ENCODE measurements at places on chromosomes 6 and 20.

- no peak for DNase-seq
Observed at GRCh38 chr6:136591617-136592016, 41.4 kb upstream of the MAP7 start.

DNA sequence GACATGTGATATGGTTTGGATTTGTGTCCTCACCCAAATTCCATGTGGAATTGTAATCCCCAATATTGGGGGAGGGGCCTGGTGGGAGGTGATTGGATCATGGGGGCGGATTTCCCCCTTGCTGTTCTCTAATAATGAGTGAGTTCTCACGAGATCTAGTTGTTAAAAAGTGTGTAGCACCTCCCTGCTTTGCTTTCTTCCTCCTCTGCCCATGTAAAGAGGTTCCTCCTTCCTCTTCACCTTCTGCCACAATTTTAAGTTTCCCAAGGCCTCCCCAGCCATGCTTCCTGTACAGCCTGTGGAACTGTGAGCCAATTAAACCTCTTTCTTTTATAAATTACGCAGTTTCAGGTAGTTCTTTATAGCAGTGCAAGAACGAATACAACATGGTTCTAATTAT, 2.1 kb upstream of the ZNF451 start:
- no peak for DNase-seq

- DNase-seq = peak; percentile 6
Observed at GRCh38 chr6:4774715-4775493, 1.3 kb upstream of the CDYL start.

DNA sequence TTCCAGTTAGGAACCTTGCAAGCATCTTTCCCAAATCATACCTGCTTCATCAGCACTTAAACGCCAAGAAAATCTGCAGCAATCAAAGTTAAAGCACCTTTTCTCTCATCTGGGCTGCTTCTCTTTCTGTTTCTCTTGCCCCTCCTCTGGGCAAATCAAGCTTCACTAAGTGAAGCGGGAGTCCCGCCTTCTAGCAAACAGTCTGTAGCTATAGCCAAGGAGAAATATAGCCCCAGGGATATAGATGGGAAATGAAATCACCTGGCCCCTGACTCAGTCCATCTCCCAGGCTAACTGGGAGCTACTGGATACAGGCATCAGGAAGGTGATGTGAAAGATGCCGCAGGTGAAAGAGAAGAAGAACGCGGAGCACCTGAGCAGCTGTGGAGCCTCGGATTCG, 481.9 kb downstream of the C6orf118 start:
- DNase-seq = no peak

DNA sequence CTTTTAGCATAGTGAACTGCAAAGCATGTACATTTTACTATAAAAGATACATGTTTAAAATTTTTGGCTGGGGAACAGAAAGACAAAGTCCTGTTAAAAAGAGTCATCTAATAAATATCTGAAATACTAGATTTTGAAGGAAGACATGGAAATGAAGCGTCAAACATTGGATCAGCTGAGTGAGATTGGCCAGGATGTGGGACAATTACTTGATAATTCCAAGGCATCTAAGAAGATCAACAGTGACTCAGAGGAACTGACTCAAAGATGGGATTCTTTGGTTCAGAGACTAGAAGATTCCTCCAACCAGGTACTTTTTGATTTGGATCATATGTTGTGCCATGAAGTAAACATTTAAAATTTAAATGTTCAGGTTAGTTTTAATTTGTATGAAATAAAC, 162.3 kb downstream of the UTRN start:
- no peak for DNase-seq

DNA sequence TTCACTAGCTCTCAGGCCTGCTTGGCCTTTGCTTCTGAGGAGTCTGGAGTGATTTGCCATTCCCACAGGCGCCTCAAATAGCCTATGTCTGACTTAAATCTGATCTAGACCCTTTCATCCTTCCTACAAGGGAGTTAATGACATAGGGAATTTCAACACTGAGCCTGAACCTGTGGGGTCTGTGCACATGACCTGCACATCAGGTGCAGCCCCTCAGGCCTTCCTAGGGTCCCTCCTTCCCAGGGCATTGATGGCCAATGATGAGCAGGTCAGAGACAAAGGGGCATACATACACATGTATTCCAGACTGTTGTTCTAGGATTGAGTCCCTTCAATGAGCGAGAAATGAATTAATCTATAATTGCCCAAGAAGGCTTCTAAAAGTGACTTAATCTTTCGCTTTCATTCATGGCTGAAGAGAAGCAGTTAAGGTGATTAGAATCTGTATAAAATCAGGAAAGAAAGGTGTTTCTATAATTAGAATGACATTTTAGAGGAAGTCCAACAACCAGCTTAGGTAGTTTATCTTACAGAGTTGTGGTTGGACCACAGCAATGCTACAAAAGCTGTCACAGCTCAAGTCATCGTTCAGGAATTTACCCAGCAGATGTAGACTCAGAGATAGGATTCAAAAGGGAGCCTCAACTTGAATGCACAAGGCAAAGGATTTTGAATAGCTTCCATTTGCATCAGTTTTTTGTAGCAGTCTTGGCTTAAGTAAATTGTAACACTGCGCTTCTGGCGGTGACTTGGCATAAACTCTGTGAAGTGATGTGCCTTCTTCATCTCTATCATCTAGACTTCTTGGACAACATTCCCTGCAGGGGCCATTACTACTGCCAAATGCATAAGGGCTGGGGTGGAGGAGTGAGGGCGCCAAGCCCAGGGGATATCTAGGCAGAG, 27.0 kb upstream of the TBC1D7 start:
- no peak for DNase-seq

- no peak for DNase-seq
Observed at GRCh38 chr20:45611054-45611453, 18.5 kb upstream of the WFDC10A start.

GRCh38 chr6:165775721-165776120, 112.7 kb upstream of the PDE10A start:
- no peak for DNase-seq

DNA sequence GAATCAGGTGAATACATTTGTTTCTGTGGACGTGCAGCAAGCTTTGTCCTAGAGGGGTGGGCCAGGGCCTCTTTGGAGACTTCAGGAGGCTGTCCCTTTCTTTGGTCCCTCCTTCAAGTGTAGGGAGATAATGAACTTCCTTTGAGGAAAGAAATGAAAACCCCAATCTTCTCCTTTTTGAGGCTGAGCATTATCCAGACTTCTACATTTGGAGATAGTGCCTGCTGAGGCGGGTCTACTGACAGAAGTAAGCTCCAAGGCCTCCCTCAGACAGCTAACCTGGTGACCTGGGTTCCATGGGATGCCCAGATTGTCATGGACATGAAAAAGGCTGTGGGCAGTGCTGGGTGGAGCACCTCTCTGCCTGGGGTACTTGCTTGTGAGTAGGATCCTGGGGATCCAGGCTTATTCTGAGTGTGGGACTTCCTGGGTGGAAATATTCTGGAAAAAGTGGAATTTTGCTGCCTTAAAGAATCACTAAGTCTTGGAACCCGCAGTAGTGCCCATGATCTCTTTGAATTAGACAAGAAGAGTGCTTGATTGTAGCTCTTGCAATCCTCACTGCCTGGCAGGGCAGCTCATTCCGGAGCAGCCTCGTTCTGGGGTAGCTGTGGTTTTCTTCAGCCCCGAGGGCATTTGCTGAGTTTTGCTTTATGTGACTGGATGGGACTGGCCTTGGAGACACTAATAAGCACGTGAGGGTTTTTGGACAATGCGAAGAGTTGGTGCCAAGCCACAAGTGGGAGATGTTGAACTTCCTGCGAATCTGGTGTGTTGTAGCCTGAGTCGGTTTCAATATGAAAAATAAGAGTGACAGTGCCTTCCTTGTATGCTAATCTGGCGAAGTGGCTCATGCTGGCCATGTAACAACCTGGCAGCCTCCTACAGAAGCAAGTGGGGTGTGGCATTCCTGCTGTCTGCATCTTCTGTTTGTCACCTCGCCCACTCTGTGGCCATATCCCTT, 28.1 kb downstream of the SNRNP48 start:
- no peak for DNase-seq

DNA sequence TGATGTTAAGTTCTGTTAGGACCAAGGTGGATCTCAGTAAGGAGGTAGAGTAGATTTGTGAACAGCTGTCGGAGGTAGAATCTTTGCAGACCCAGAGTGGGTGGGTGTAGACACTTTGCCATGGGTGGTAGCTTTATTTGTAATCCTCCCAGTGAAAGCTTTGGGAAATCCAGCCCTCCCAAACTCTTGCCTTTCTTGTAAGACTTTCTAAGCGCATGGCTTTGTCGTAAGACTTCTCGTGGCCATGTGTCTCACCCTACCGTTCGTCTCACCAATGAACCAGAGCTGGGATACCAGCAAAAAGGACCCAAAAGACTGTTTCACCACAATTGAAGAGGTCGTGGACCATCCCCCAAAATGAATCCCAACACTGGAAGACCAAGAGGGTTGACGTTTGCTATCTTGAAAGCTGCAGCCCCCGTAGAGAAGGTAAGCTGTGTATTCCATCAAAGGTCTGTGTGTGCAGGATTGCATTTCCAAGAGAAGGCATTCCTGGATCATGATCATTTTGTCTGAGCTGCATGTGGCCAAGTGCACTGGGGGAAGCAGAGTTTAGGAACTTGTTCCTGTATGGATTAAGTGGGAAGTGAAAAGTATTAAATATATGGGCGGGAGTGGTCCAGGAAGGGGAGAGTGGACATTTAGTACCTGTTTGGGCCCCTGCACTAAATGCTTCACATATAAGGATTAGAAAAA, 5.8 kb upstream of the TMEM14A start:
- no peak for DNase-seq

GRCh38 chr6:88492241-88492640, 326.1 kb upstream of the CNR1 start:
- DNase-seq = no peak

DNA sequence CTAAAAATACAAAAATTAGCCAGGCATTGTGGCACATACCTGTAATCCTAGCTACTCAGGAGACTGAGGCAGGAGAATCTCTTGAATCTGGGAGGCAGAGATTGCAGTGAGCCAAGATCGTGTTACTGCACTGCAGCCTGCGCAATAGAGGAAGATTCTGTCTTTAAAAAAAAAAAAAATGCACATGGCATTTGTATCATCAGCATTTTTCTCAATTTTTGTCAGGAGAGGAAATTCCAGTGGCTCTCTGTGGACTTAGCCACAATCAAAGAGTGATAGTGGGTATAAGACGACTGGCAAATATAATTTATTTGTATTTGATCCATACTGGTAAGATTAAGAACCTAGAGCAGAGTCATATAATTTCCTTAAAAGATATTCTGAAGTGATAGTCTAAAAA, 28.6 kb downstream of the DEFB114 start:
- no peak for DNase-seq

DNA sequence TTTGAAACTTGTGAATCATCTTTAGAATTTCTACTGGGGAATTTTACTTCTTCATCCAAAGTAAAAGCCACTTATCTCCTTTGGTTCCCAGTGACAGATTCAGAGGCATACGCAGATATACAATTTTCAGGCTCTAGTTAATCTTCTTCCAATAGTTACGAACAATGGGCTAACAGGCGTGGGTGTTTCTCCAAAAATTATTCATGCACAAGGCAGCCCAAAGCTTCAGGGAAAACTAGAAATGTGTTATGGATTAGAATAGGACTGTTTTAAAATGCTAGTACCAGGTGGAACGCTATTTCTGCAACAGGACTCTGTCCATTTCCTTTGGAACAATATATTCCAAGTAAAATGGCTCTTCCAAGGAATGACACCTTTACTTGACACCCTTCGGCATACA, 102.2 kb downstream of the ZNF217 start:
- no peak for DNase-seq

GRCh38 chr6:73830119-73830518, 134.1 kb downstream of the CD109 start:
- DNase-seq = no peak

DNA sequence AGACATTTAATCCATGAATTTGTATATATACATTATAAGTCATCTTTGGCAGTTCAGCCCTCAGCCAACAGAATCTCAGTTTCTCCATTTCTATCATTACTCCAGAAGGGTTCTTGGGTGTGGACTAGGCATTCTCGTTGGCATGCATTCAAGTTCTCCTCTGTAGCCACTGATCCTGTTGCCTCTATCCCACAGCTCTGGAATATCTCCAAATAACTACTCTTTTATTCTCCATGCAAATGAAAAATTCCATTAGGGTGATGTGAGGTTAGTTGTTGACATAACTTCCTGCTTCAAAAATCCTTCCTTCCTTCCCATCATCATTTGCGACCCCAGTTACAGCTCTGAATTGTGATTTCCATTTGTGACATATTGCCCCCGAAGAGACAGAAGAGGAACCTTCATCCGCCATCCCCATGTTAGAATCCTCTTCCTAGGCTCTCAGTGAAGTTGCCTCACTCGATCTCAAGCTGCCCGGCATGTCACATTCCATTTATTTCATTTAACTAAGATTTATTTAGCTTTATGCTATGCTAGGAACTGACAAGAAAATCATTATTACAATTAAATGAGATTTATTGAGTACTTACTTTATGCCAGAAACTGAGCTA, 93.7 kb upstream of the EDN1 start:
- DNase-seq = no peak

DNA sequence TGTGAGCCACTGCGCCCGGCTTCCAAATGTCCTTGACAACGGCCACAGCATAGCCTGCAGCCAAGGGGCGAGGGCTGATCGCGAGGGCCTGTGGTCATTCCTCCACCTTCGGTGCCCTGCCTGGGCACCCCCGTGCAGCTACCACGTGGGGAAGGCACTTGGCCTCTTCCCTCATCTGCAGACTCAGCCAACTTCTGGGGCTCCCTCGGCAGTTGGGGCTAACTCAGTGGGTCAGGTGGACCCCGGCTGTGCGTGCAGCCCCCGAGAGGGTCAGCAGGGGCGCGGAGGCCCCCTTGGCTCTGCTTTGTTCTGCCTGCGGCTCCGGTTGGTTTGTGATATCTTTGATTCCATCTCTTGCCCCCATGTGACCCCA, 52.9 kb upstream of the BHLHE23 start:
- DNase-seq = no peak

- no peak for DNase-seq
Observed at GRCh38 chr6:36692861-36693702, 4.5 kb upstream of the RAB44 start.

- DNase-seq = no peak
Observed at GRCh38 chr6:35573495-35574110, 60.9 kb upstream of the TULP1 start.

DNA sequence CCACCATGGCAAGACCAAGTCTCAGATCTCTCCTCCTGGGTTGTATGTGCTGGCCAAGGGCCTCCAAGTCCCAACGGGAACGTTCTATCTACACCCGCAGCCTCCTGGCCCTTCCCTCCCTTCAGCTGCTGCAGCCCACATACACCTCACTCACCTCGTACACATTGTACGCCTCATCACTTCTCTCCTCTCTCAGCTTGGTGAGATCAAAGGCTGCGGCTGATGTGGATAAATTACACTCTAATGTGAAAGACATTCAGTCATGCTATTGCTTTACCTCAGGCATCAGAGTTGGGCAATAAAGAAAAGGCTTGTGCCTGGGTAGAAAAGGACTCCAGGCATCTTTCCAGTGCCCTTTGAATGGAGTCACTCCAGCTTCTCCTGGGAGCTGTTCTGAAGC, 135.3 kb upstream of the FOXQ1 start:
- DNase-seq = no peak

GRCh38 chr6:125637207-125637606, 112.2 kb upstream of the HEY2 start:
- no peak for DNase-seq

- no peak for DNase-seq
Observed at GRCh38 chr6:147765541-147765940, 257.1 kb downstream of the SAMD5 start.

GRCh38 chr6:110815411-110816409, at the start of gene CDK19:
TSS of gene CDK19 (minus strand) at chr6:110815469. CDS start at chr6:110815136, 333 bp downstream.
- DNase-seq = peak; percentile 96

GRCh38 chr6:122604676-122605075, 5.5 kb upstream of the PKIB start:
- no peak for DNase-seq

- no peak for DNase-seq
Observed at GRCh38 chr6:33677143-33677660, 34.3 kb downstream of the UQCC2 start.

All from activated CD8-positive, alpha-beta memory T cell treated with anti-CD3 and anti-CD28 coated beads for 4 hours (primary cell).